ENCODE measurements at places on chromosomes 2 and 18.

GRCh38 chr2:65786007-65786717 is 353.8 kb upstream of the SPRED2 start:
- no peak for DNase-seq

- DNase-seq, result no peak
These were observed 14.3 kb downstream of the B3GNT7 start for GRCh38 chr2:231409776-231410175.

DNA sequence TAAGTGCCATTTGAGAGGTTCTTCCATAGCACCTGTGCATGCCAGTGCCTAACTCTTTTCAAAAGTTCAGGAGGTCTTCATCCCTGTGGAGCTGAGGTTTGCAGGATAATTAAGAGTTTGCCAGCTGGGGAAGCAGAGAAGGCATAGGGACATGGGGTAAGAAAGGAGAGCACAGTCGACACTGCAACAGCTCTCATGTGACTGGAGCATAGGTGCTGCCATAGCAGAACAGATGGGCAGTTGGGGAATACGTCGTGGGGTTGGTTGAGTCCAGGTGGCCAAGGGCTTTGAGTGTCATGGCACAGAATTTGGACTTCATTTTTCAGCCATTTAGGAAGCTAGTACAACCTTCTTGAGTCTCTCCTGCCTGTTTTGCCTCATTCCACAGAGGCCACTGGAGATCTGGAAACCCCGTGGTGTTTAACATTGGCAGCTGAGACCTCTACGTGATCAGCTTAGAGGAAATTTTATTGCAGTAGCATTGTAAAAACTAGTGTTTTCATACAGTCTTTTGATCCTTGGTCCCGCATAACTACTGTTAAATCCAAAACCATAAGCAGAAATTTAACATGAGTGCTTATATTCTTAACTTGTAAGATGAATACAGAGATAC is 65.1 kb downstream of the CRIM1 start:
- no peak for DNase-seq

GRCh38 chr2:133596701-133597393 is 28.6 kb upstream of the NCKAP5 start:
- no peak for DNase-seq
